ENCODE measurements at places on chromosomes 3 and 15.

DNA sequence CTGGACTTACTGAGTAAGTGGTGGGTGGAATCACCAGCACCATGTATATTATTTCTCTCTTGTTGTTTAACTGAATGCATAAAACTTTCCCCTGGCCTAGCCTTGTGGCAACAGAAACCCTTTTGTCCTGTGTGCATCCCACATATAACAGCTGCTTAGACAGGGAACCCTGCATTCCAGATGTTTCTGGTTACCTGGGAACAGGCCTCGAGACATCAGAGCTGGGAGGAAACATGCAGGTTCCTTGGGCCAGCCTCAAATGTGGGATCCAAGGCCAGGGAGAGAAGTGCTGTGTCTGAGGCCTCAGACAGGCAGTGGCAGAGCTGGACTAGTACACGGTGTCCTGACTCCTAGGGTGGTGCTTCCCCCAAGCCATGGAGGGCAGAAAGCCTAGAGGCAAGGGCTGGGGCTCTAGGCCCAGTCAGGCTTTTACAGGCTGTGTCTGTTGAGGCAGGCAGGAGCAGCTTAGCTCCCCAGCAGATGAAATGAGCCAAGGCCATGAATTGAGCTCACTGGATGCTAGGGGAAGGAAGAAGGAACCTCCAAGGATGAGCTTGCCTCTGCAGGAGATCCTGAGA, 57.7 kb downstream of the ITGA11 start:
- no peak for DNase-seq

GRCh38 chr15:59436774-59437141, 1.2 kb upstream of the FAM81A start:
- DNase-seq, result no peak

GRCh38 chr3:187012609-187013051, 82.3 kb downstream of the ST6GAL1 start:
- no peak for DNase-seq

- DNase-seq, result no peak
Measured at GRCh38 chr3:156145866-156146265, 25.5 kb downstream of the KCNAB1 start.

GRCh38 chr3:31265646-31266428, 266.9 kb upstream of the STT3B start:
- DNase-seq, result no peak
